ENCODE measurements at places on chromosomes 5 and 9.

GRCh38 chr5:65062469-65063083, 293.8 kb downstream of the CWC27 start:
- no peak for DNase-seq

GRCh38 chr9:70259512-70259802, 679 bp downstream of the SMC5 start:
- DNase-seq, result no peak

GRCh38 chr5:33939556-33940262, 3.5 kb downstream of the RXFP3 start:
- DNase-seq, result no peak

GRCh38 chr9:131398204-131398603, 4.3 kb downstream of the PRRC2B start:
- DNase-seq, result no peak

DNA sequence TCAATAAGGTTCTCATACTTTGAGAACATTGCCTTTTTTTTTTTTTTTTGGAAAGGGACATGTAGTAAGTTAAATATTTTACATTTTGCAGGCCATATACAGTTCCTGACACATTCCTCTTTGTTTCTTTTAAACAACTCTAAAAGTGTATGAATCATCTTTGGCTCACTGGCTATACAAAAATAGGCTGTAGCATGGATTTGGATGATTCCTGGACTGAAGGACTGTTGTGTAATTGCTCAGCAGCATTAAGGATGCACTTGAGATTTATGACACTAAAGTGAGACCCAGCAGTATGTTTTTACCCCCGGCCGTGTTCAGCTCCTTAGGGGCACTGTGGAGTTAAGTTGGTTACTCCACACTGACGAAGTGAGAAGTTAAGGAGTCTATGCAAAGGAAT, 41.3 kb downstream of the VPS13A start:
- no peak for DNase-seq

DNA sequence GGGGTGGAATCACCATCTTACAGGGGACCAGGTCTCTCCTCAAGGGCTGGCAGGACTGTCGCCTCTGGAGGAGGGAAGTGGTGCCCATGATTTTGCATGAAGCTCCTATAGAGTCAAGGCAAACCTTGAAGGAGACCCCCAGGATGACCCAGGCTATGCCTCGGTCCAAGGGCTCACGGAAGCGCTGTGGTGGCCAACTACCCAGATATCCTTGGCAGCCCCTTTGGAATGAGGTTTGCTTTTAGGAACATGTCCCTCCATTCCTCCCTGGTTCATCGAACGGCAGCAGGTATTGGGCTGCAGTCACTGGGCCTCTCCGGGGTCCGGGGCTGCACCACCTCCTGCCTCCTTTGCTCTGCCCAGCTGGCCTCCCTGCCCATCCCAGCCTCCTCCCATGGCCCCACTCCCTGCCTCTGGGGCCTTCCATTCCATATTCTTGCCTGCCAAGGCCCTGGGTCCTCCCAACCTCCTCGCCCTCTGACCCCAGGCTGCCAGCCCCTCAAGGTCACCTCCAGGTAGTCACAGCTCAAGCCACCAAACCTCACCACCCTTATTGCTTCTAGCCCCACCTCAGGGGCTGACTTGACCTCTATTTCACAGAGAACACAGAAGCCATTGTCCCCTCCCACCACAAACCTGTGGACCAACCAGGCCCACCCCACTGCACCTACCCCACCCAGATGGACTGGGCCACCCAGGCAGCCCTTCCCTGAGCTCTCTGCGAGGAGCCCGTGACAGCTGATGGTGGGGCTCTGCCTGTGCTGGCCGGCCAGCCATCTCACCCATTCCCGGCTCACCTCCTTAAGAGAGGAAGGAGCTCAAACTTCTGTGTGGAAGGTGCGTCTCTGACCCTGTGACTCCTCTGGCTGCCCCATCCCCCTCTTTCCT, 3.6 kb upstream of the IL3 start:
- no peak for DNase-seq
